ENCODE measurements at places on chromosomes 1 and 21.

- no peak for DNase-seq
These were observed 49.1 kb upstream of the BCL9 start for GRCh38 chr1:147492207-147492606.

DNA sequence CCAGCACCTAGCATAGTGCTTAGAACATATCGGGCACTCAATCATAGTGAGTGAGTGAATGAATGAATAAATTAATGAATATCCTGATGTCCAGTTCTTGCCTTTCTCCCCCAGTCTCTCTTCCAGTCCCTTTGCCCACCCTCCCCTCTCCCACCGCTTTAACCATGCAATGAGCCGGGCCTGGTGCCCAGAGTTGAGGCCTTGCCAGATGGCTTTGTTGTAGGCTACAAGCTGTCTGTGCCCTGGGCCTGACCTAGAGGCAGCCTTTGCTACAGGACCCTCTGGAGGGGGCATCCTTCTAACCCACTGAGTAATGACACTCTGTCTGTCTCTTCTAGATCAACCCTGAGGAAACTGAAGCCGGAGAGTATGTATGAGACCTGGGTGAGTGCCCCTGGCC is 6.9 kb downstream of the CASQ1 start:
- no peak for DNase-seq

GRCh38 chr1:99675994-99676393 is 30.1 kb downstream of the PALMD start:
- no peak for DNase-seq

DNA sequence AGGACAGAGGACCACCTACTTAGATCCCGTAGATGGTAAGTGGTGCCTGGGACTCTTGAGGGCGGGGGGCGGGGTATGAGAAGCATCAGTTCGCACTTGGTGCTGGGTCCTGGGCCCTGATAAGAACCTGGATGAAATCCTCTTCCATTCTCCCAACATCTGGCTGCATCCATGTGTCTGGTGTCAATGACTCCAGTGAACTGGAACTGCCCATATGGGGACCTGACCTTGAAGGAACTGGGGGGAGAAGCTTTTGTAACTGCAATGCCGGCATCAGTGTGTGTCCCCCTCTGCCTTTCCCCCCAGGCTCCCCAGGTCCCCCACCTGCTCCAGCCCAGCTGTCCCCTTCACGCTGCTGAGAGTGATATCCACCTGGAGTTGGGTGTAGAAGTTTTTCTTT is 49.7 kb upstream of the EPB41 start:
- no peak for DNase-seq

DNA sequence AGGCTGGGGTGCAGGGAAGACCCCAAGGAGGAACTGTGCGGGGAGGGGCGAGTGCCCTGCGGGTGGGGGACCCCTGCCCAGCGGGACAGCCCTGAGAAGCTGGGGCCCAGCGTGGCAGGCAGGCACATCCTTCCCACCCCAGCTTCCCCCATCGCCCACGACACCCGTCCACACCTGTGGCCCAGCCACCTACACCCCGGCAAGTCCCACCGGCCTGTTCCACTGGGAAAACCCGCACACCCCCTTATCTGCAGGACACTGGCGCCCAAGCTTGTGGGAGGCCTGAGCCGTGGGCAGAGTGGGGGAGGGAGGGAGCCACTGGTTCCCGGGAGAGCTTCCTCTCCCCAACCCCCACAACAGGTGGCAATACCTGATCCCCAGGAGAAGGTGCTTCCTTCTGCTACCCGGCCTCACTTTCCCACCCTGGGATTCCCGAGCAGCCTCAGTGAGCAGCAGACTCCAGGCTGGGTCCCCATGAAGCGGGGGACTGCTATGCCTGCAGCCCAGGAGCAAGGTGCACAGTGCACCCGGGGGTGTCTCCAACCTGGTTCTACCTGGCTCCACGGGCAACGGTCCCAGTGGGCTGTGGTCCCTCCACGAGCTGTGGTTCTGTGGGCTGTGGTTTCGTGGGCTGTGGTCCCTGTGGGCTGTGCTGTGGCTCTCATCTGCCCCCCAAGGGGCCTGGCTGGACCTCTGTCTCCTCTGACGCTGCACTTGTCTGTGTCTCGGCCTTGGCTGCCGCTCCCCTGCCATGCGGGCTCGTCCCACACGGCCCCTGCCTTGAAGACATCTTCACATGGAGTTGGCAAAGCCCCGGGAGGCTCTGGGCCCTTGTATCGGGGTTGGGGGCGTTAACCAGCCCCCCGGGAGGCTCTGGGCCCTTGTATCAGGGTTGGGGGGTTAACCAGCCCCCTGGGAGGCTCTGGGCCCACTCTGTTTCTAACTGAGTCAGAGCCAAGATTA is 37.8 kb upstream of the POFUT2 start:
- DNase-seq, result no peak

DNA sequence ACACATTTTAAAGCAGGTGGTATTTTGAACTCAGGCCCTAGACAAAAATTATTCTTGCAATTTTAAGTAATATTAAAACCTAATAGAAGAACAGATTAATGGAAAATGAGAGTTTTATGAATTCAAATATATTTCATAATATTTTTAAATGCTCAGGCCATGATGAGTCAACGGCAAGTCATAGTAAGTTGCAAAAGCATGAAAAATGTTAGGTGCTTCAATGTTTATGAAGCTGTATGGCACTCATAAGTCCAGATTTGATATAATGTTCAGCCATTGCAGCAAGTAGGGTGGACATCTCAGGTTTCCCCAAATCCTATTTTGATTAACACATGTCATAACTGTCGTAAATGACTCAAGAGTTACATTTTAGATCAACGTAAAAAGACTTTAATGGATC is 112.6 kb downstream of the GRIK1 start:
- DNase-seq, result no peak

GRCh38 chr1:247407180-247407616 is 8.8 kb upstream of the NLRP3 start:
- peak; percentile 90 for DNase-seq

DNA sequence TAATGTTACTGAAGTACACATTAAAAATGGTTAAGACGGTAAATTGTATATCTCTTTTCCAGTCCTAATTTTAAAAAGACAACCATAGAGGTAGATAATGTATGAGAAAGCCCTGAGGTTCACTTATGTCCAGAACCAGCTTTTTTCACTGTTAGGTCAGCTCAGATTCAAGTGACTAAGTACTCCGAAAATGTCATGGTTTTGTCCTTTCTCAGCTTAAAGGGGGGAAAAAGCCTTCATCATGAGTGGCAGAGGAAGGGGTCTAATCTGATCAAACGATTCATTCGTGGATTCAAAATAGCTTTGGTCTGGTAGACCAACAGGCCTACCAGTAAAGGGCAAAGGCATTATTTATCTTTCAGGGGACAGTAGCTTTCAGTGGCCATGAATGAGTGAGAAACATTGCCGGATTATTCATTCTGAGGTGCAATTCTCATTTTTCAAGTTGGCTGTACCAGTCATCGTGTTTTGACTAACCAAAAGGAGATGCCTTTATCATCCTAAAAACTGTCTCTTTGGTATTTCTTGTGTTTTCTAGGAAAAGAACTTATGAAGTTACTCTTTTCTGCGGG is 208.4 kb downstream of the HHIPL2 start:
- no peak for DNase-seq

- no peak for DNase-seq
These were observed 242.1 kb downstream of the OMA1 start for GRCh38 chr1:58304346-58304975.

GRCh38 chr1:3029991-3030662 is 8.9 kb downstream of the ACTRT2 start:
- no peak for DNase-seq

DNA sequence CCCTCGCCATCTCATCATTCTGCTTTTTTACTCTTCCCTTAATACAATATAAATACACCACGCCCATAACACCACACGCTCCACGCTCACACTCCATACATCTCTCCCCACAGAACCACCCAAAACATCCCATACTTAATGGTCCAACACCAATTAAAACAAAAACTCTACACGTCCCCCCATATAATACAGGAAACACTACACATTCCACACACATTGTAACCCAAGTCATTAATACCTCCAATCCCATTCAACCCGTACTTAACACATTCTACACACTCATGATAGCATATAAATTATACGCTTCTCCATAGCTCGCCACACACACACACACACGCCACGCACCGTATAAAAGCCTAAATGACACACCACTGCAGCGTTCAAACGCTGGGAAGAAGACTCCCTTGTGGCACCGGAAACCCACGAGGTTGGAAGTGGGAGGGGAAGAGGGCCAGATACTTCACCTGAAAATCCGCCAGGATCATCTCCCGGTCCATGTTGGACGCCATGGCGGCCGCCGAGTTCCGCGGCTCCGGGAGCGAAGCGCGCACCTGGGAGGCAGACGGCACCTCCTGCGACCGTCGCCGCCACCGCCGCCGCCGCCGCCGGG is 659 bp downstream of the FAF1 start:
- peak; percentile 3 for DNase-seq

DNA sequence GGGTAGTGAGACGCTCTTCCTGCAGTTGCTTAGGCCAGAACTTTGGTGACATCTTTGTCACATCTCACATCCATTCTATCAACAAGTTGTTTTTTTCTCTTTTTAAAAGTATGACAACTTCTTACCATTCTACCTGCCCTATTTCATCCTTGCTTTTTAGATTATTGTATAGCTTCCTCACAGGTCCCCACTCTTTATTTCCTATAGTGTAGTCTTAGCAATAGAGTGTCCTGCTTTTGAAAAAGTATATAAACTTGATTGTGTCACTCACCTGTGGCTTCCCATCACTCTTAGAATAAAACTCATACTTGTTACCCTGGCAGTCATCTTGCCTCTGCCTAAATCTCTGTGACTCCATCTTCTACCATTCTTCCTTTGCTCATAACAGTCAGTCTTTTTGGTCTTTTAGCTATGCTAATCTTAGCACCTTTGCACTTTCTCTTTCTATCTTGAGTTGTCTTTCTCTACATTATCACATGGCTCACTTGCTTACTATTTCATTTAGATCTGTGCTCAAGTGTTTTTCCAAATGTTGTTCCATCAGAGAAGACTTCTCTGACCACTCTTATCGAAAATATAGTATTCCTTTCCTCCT is 9.5 kb downstream of the CDC73 start:
- no peak for DNase-seq

- DNase-seq, result no peak
These were observed 92.8 kb upstream of the CACNA1E start for GRCh38 chr1:181390410-181391077.

DNA sequence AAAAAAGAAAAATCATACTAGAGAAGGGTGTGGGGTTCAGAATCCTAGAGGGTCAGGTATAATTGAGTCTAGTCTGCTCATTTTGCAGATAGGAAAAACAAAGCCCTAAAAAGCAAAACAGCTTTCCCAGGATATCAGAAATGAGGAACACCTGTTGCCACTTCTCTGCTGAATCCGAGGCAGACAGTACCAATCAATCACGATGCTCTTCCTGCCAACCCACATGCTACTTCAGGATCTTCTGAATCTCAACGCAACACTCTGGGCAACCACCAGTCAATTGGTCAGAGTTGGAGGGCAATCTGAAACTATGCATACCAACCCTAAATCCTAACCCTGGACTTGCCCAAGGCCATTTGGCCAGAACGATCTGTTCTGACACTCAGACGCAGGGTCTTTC is 128.3 kb downstream of the EPHB2 start:
- DNase-seq, result no peak

DNA sequence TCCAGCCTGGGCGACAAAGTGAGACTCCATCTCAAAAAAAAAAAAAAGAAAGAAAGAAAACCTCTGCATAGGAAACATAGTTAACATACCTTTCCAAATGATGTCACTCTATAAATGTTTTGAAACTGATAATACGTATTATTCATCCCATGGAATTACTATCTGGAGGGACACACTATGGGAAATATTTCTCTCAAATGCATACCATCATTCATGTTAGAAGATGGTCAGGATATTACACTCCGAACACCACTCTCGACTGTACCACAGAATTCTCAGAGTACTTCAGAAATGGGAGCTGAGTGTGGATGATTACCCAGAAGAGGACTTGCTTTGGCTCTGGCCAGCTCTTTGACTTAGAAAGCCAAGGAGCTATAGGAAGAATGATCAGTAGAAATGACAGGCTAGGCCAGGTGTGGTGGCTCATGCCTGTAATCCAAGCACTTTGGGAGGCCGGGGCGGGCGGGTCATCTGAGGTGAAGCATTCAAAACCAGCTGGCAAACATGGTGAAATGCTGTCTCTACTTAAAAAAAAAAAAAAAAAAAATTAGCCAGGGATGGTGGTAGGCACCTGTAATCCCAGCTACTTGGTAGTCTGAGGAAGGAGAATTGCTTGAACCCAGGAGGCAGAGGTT is 5.2 kb upstream of the LIN28A start:
- no peak for DNase-seq

GRCh38 chr1:53495633-53496345 is 36.6 kb downstream of the DMRTB1 start:
- DNase-seq, result no peak

- peak; percentile 75 for DNase-seq
These were observed 117.8 kb downstream of the HHAT start for GRCh38 chr1:210446479-210446878.

DNA sequence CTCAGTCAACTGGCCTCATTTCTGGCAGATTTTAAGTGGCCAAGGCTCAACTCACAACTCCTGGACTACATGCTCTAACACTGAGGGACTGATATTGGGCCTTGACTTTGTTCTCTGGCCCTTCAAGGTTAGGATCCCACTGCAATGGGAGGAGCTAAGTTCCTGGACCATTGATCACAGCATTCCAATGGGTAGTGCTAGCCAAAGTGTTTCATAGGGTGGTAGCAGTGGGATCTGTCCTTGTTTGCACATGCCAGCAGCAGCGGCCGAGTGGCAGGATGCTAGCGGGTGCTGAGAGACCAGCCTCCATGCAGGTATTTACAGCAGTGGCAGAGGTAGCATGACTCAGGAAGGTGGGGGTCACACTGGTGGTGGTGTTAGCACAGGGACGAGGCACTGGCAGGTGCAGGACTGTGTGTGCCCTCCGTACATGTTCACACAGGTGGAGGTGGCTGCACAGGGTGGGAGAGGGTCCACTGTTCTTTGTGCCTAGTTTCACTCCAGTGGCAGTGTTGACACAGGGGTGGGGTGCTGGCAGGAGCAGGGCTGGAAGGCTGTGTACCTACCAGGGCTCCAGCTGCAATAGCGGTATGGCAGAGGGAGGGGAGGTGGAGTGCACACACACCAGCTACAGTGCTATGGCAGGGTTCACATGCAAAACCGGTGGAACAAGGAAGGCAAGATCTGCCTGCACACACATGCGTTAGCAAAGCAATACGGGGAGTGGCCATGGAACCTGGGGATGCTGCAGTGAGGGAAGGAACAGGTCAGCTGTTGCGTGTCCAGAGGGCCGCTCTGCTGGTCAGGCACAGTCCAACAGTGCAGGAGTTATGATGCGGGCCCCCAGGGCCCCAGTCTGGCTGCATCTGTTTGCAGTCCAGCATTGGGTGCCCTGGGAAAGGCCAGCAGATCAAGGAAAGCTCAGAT is 51.7 kb downstream of the COL24A1 start:
- no peak for DNase-seq
